Right hindlimb (tissue), 1 donor: ENCODE measurements at places on chromosomes 2 and 18.

DNA sequence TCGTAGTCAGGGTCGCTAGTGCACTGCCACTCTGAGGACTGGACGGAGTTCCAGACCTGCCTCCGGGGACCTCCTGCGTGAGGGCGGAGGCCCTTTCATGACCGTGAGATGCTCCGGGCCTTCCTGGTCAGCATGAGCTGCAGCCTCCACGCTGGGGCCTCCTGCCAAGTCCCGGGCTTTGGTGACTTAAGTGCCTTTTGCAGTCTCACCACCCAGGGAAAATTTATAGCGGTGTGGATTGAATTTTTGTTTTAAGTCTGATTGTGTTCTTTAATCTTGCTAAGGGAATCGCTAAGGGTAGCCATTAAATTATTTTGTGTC, 33.6 kb downstream of the CHRNA1 start:
- no peak for DNase-seq

DNA sequence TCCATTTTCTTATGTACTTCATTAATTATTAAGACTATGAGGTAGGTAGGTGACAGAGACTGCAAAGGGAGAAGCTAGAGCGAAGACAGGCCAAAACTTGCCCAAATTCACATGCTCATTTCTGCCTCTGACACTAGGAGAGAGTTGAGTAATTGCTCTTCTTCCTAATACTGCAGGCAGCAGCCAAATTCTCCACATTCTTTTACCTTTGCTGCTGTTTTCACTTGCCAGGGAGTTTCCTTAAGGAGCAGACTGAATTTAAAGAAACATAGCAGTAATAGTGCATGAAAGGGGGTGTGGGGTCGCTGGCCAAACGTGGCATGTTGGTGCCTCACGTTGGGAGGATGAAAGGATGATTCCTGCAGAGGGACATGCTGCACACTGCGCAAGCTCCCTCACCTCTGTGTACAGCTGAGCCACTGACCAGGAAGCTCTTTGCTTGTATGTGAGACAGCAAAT, 12.3 kb downstream of the CRIM1 start:
- no peak for DNase-seq

GRCh38 chr2:26190369-26190768, 17.5 kb downstream of the GAREM2 start:
- no peak for DNase-seq

DNA sequence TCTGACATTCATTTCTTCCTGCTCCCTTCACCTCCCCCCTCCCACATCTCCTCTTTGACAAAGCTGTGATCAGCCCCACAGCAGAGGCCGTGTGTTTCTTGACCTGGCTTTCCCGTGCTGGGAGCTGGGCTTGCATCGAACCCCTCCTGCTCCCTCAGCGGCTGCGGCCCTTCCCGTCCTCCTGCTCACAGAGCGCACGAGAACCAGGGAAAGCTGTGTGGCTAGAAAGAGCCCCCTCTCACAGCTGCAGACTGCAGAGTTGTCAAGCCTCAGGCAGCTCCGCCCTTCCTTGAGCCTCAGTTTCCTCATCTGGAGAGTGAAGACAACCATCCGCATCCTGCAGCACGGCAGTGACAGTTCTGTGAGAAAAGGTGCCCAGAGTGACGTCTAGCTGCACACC, 65.7 kb upstream of the GLI2 start:
- DNase-seq = no peak

DNA sequence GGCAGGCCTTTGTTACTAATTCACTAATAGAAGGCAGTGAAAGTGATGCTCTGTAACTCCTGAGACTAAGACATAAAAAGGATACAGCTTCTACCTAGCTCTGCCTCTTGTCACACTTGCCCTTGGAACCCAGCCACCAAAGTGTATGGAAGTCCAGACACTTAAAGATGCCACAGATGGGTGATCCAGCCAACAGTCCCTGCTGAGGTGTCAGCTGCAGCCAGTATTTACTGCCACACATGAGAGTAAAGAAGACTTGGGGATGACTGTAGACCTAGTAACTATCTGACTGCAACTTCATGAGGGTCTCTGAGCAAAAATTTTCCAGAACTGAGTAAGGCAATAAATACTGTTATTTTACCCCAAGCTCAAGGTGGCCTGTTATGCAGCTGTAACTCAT, 8.8 kb downstream of the IMMT start:
- no peak for DNase-seq
